ENCODE measurements at places on chromosomes 11 and 22.
A peak's percentile ranks its signal among the peaks of the same experiment; 100 is the strongest.

GRCh38 chr11:134634897-134635831, 223.1 kb upstream of the B3GAT1 start:
- DNase-seq: peak; percentile 48

GRCh38 chr22:40679249-40679963, at the start of gene MCHR1:
Gene MCHR1, plus strand, starts transcription at chr22:40679484. Its CDS starts 169 bp downstream, at chr22:40679653.
- no peak for DNase-seq

GRCh38 chr11:87254562-87254961, 216.8 kb downstream of the TMEM135 start:
- no peak for DNase-seq

- DNase-seq: no peak
These were observed 1.8 kb downstream of the CELF1 start for GRCh38 chr11:47551086-47551485.

- no peak for DNase-seq
These were observed 84.8 kb downstream of the SLC1A2 start for GRCh38 chr11:35334385-35335090.

GRCh38 chr11:118996926-118997626, 862 bp upstream of the CENATAC start:
- peak; percentile 44 for DNase-seq

- DNase-seq: peak; percentile 65
These were observed 317.8 kb downstream of the NTM start for GRCh38 chr11:131688048-131688693.

DNA sequence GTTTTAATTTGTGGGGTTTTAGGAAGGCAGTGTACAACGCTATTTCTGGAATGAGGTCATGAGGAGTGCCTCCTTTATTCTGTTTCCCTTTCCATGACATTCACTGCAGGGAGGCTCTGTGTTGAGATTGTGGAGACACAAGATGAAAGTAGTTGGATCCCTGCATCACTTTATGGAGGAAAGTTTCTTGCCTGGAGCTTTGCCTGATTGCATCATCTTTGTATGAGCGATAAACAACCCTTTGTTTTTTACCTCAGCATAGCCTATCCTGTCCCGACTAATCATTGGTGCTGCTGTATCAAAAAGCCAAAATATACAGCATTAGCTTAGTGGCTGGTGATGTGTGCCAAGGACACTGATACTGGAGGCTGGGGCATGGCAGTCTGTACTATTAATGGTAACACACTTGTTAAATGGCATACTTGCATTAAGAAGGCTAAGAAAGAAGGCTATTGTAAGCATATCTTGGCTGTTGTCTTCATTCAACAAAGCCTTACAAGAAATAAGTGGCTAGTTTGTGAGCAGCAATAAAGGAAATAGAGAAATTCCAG, 31.2 kb upstream of the SLC5A4 start:
- DNase-seq: no peak

GRCh38 chr22:17698948-17699347, 60.4 kb downstream of the BCL2L13 start:
- no peak for DNase-seq

DNA sequence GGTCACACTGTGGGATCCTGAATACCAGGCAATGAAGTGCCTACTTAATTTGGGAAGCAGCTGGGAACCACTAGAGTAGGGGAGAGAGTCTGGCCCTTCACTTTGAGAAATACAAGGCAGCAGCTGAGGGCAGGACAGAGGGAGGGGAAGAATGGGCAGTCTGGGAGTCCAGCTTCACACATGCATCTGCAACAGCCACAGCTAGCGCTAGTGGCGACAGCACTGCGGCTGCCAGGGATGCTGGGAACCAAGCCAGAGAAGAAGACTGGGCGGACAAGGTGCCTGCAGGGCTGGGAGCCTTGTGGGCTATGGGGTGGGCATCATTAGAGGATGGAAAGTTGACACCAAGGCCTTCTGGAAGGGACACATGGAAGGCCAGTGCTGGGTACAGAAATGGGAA, 15.8 kb downstream of the SCUBE2 start:
- DNase-seq: no peak

GRCh38 chr22:44012162-44012561, 11.9 kb upstream of the PARVB start:
- DNase-seq: no peak

- DNase-seq: no peak
These were observed 138.8 kb upstream of the UBASH3B start for GRCh38 chr11:122516686-122517085.

DNA sequence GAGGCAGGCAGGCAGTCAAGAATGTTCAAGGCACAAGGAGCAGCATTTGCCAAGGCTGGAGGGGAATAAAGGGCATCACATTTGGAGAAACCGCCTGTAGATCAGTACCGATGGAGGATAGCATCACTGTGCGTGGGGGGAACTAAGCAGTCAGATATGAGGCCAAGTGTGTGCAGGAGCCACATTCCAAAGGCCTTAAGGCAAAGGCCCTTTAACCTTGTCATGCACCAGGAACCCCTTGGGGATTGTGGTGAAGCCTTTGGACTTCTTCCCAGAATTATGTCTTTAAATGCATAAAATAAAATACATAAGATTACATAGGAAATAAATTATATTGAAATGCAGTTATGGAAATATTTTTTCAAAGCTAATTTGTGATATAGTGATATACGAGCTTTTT, 532.1 kb downstream of the BUD13 start:
- no peak for DNase-seq

- no peak for DNase-seq
These were observed 16.0 kb downstream of the CD3E start for GRCh38 chr11:118320515-118320914.

GRCh38 chr11:72227316-72228228, 3.0 kb downstream of the INPPL1 start:
- peak; percentile 32 for DNase-seq

GRCh38 chr22:42939941-42940653, 74.9 kb downstream of the PACSIN2 start:
- no peak for DNase-seq

GRCh38 chr11:17471501-17471900, 5.1 kb downstream of the ABCC8 start:
- DNase-seq: no peak

DNA sequence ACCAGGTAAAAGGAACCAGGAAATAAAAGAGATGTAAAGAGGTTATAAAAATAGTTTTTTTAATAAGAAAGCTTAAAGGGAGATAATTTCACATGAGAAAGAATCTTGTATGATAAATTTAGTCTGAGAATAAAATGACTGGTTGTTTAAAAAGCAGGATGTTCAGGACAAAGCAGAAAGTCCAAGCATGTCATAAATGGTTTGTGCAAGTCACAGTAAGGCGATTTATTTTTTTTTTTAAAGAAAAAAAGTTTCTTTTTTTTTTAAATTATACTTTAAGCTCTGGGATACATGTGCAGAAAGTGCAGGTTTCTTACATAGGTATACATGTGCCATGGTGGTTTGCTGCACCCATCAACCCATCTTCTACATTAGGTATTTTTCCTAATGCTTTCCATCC, 30.8 kb downstream of the GLYATL2 start:
- DNase-seq: no peak

- DNase-seq: no peak
These were observed 953.0 kb downstream of the KCNA4 start for GRCh38 chr11:29063630-29064361.

Measured in midbrain (tissue), 1 donor.